Nephron progenitor cell (in vitro differentiated cells): ENCODE measurements at places on chromosomes 1 and 21.

GRCh38 chr1:216804111-216804510 is 80.9 kb upstream of the ESRRG start:
- H3K4me1 ChIP-seq = peaks cover 26% of the 10 kb centered on the region
- no peak overlapping the region for H3K27ac ChIP-seq
- H3K27me3 ChIP-seq = no peaks in the 10 kb centered on the region
- no peak overlapping the region for H3K4me3 ChIP-seq

GRCh38 chr1:112371775-112372174 is 24.2 kb upstream of the CTTNBP2NL start:
- H3K27ac ChIP-seq = no peak overlapping the region
- DNase-seq = no peak
- no peak overlapping the region for H3K4me3 ChIP-seq
- peaks cover 34% of the 10 kb centered on the region for H3K27me3 ChIP-seq
- peaks cover 11% of the 10 kb centered on the region for H3K4me1 ChIP-seq

DNA sequence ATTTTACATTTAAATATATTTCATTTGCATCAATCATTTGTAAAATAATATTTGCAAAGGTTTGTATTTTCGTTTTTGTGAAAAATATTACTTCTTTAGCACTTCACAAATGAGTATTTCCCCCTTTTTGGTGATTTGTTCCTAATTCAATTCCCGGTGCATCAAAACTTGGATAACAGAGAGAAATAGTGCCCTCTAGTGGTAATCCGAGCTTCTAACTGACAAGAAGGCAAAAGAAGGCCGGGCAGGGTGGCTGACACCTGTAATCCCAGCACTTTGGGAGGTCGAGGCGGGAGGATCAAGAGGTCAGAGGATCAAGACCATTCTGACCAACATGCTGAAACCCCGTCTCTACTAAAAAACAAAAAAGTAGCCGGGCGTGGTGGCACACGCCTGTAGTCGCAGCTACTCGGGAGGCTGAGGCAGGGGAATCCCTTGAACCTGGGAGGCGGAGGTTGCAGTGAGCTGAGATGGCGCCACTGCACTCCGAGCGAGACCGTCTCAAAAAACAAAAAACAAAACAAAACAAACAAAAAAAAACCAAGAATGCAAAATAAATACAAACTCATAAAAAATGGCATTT is 137.7 kb downstream of the COL11A1 start:
- peak; percentile 40 for DNase-seq
- no peaks in the 10 kb centered on the region for H3K27me3 ChIP-seq
- no peak overlapping the region for H3K27ac ChIP-seq
- H3K4me3 ChIP-seq = no peak overlapping the region

- H3K27ac ChIP-seq = no peak overlapping the region
- no peak for DNase-seq
- peaks cover 2% of the 10 kb centered on the region for H3K27me3 ChIP-seq
- H3K4me3 ChIP-seq = no peak overlapping the region
Measured at GRCh38 chr1:215761446-215761845, 194.3 kb downstream of the KCTD3 start.

DNA sequence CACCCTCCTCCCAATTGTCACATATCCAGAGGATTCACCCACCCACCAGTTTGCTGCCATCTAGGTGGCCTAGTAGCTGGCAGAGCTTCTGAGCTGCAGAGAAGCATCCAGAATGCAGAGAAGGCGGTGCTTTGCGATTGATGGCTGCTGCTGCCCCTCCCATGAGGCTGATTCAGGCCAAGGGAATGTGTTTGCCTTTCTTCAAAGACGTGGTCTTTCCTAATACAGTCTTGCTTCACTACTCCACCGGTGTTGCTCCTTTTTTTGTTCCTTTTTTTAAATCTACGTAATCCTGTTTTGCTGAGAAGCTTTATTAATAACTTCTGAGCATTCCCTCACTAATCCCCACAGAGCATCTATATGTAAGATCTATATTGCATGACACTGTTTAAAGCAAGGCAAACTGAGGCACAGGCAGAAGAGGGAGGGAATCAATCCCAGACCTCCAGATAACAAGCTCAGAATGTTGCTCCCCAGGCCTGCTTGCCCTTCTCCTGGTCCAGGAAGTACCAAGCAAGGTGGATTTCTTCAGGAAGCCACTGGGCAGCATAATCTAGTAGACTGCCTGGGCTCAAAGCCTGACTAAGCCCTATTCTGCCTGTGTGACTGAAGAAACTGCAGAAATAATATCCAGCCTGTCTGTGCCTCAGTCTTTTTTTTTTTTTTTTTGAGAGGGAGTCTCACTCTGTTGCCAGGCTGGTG is 275.5 kb upstream of the FMN2 start:
- H3K4me3 ChIP-seq = no peak overlapping the region
- no peaks in the 10 kb centered on the region for H3K36me3 ChIP-seq
- peak; percentile 23 for DNase-seq
- H3K4me1 ChIP-seq = peaks cover 24% of the 10 kb centered on the region
- peaks cover 5% of the 10 kb centered on the region for H3K27me3 ChIP-seq

- no peak overlapping the region for H3K27ac ChIP-seq
- peaks cover 39% of the 10 kb centered on the region for H3K4me1 ChIP-seq
- no peaks in the 10 kb centered on the region for H3K27me3 ChIP-seq
- peaks cover 4% of the 10 kb centered on the region for H3K36me3 ChIP-seq
Measured at GRCh38 chr21:15240848-15241247, 176.0 kb upstream of the NRIP1 start.

DNA sequence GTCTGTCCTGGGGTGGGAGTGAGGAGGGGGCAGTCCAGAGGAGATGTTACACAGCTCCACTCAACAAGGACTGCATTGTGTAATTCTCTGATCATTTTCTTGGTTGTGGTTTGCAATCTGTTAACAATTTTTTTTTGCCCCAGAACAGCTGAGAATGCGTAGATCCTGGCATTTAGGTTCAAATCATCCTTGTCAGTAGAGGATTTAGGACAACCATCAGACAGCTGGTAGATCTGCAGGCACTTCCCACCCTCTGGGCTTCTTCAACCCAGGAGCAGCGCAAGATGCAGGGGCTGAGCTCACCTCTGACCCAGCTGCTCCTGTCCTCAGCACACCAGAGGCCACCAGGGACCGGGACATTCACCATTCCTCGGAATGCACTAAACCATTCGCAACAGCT is 13.5 kb downstream of the BCAR3 start:
- peaks cover 49% of the 10 kb centered on the region for H3K4me1 ChIP-seq
- no peak for DNase-seq
- H3K4me3 ChIP-seq = no peak overlapping the region
- no peaks in the 10 kb centered on the region for H3K27me3 ChIP-seq
- peak overlapping the region; percentile 49 for H3K27ac ChIP-seq

GRCh38 chr1:116997636-116998035 is 3.9 kb upstream of the CD101 start:
- no peak overlapping the region for H3K4me3 ChIP-seq
- no peaks in the 10 kb centered on the region for H3K27me3 ChIP-seq
- DNase-seq = no peak
- H3K36me3 ChIP-seq = peaks cover 51% of the 10 kb centered on the region

DNA sequence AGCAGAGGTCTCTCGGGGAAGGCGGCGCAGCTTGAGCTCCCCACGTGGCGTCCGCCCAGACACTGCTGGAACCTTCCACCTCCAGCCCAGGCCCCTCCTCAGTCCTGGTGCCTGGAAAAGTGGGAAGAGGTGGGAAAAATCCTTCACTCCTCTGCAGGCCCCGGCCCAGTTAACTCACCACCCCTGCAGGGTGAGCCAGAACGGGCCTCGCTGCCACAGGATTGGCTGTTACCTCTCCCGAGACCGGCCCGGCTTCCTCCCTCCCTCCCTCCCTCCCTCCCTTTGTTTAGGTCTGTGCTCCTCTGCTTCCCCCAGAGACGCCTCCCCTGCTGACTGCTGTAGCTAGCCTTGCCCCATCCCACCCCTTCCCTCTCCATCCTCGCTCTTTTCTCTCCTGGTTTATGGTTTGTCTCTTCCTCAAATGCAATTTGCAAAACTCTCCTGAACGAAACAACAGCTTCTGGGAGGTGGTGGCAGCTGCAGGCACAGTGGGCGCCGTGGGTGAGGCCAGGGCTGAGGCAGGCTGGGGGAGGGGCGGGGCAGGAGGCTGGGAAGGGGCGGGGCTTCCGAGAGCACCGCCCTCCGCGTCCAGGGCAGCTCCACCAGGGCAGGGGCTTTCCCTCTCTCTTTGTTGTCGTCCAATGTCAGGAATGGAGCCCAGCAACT is 6.5 kb downstream of the CAPN9 start:
- peak overlapping the region; percentile 25 for H3K27ac ChIP-seq
- DNase-seq = peak; percentile 59
- no peaks in the 10 kb centered on the region for H3K36me3 ChIP-seq
- peaks cover 76% of the 10 kb centered on the region for H3K4me1 ChIP-seq
- peak overlapping the region; percentile 44 for H3K4me3 ChIP-seq

DNA sequence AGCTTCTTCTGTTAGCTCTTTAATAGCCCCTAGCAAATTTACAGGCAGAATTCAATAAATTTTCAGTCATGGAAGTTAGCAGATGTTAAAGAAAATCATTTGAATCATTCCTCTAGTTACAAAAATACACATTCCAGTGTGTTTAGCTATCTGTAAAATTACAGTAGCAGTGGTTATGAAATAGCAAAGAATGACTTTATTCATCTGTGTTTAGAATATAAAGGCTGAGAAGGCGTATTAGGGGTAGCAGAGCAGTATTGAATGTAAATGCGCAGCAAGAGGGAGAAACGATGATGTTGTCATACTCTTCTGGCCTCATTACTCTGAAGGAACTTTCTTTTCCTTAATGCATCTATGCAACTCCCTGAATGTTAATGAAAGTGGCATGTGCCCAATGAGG is 106.2 kb upstream of the CYYR1 start:
- H3K36me3 ChIP-seq = no peaks in the 10 kb centered on the region
- no peak overlapping the region for H3K4me3 ChIP-seq
- no peak for DNase-seq
- H3K27ac ChIP-seq = no peak overlapping the region
- peaks cover 4% of the 10 kb centered on the region for H3K4me1 ChIP-seq

DNA sequence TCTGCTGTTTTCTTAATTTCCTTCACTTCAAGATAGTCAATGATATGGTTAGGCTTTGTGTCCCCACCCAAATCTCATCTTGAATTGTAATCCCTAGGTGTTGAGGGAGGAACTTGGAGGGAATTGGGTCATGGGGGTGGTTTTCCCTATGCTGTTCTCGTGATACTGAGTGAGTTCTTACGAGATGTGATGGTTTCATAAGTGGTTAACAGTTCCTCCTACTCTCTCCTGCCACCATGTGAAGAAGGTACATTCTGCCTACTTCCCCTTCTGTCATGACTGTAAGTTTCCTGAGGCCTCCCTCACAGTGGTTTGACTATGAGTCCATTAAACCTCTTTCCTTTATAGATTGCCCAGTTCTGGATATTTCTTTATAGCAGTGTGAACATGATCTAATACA is 74.0 kb upstream of the SAMSN1 start:
- no peak overlapping the region for H3K27ac ChIP-seq
- DNase-seq = no peak
- peaks cover 6% of the 10 kb centered on the region for H3K27me3 ChIP-seq
- no peaks in the 10 kb centered on the region for H3K36me3 ChIP-seq
- peaks cover 3% of the 10 kb centered on the region for H3K4me1 ChIP-seq

DNA sequence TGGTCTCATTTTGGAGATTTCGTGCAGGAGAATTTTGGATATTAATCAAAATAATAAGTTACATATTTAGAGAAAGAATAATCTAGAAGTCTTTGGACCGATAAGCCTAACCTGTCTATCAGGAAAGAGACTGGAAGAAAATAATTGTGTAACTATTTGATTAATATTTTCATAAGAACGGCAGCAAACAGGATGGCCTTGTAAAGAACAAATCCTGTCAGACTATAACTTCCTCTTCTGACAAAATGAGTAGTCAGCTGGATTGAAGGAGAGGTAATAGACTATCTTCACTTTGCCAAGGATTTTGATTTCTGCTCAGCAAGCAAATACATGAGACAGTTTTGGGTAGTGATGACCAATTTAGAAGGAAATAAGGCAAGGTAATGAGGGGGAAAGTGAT is 12.7 kb upstream of the RYR2 start:
- H3K27me3 ChIP-seq = peaks cover 29% of the 10 kb centered on the region
- H3K4me3 ChIP-seq = no peak overlapping the region
- no peak overlapping the region for H3K27ac ChIP-seq
- H3K4me1 ChIP-seq = peaks cover 9% of the 10 kb centered on the region

DNA sequence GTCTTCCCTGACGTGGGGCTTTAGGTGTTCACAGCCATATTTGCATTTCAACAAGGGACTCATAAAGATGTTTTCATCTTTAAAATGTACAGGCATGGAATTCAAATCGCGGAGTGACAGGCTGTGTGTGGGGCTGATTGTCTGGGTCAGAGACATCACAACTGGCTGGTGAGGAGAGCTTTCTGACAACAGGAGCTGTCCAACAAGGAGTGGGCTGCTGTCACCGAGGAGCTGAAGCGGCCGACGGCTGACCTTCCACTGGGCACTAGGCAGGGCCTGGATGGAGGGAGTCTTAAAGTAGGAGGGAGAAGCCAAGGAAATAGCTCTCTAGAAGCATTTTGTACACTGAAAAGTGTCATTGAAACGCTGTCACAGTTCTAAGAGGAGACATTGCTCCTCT is 30.5 kb upstream of the SCMH1 start:
- peaks cover 21% of the 10 kb centered on the region for H3K27me3 ChIP-seq
- H3K36me3 ChIP-seq = no peaks in the 10 kb centered on the region
- H3K27ac ChIP-seq = no peak overlapping the region
- H3K4me3 ChIP-seq = no peak overlapping the region
- peaks cover 3% of the 10 kb centered on the region for H3K4me1 ChIP-seq
- DNase-seq = no peak

GRCh38 chr1:154960446-154961136 is 991 bp downstream of the PYGO2 start:
- no peaks in the 10 kb centered on the region for H3K27me3 ChIP-seq
- no peak for DNase-seq
- peaks cover 57% of the 10 kb centered on the region for H3K4me1 ChIP-seq
- H3K36me3 ChIP-seq = peaks cover 24% of the 10 kb centered on the region
- H3K27ac ChIP-seq = peak overlapping the region; percentile 97

GRCh38 chr1:66240491-66241484 is 293.2 kb upstream of the SGIP1 start:
- H3K27ac ChIP-seq = no peak overlapping the region
- H3K27me3 ChIP-seq = no peaks in the 10 kb centered on the region
- H3K4me3 ChIP-seq = no peak overlapping the region
- H3K36me3 ChIP-seq = no peaks in the 10 kb centered on the region

DNA sequence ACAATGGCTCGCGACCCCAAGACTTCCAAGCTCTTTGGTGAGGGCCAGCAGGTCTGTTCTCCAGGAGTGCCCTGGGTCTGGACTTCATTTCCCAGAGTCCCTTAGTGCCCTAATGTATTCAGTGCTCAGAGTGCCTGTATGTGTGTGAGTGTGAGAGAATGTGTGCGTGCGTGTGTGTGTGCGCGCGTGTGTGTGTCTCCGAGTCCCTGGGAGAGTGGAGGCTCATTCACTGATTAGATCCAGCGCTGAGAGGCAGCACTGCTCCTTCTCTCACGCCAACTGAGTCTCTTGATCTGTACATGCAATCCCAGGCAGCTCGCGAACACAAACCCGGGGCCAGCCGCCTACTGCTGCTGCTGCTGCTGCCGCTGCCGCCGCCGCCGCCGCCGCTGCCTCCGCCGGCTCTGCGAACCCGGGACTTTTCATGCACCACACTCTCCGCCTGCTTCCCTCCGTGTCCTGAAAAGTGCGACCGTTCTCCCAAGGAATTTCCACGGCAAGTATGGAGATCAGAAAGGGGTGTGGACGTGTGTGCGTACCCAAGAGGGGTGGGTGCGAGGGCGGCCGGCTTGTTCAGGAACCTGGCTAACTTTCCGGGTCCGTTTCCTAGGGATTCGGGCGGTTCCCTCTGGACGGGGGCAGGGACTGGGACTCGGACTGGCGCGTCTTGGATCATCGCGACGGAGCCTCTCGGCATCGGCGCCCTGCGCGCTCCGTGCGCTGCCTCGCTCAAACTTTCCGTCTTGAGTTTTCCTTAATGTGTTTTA is at the start of gene RNF220:
Gene RNF220, plus strand, starts transcription at position 225 of the 767 bp plus-strand sequence.
- H3K27me3 ChIP-seq = peaks cover 26% of the 10 kb centered on the region
- peaks cover 10% of the 10 kb centered on the region for H3K4me1 ChIP-seq
- H3K4me3 ChIP-seq = peak within 1 kb of the TSS; percentile 94
- H3K36me3 ChIP-seq = no peaks in the 10 kb centered on the region
